ENCODE measurements at places on chromosomes 6 and 20.

- no peak for DNase-seq
Measured at GRCh38 chr20:38032585-38033329, 499 bp downstream of the TTI1 start.

DNA sequence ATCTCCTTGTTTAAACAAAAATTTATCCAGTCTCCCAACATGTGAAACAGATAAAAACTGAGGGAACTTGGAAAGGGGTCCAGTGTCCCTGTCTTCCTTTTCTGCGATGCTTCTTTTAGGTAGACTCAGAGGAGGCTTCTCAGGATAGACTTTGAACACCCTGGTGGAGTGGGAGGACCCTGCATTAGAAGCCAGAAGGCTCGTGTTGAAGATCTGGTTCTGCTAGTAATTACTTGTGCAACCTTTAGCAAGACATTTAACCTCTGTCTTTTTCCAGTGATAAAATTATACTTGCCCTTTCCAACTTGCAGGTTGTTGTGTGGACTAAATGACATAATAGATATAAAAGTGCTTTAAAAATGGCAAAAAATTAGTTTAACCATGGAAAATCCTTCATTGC lies 67.1 kb upstream of the PREP start:
- DNase-seq, result peak; percentile 61

GRCh38 chr20:17827079-17827478 lies 127.3 kb downstream of the BANF2 start:
- DNase-seq, result no peak

- DNase-seq, result no peak
Measured at GRCh38 chr6:113221850-113222249, 635.3 kb upstream of the MARCKS start.

GRCh38 chr20:6200092-6200491 lies 77.3 kb upstream of the FERMT1 start:
- no peak for DNase-seq

- no peak for DNase-seq
Measured at GRCh38 chr20:8578161-8578865, 446.2 kb downstream of the PLCB1 start.

GRCh38 chr6:160327981-160328380 lies 20.2 kb upstream of the SLC22A3 start:
- no peak for DNase-seq

GRCh38 chr6:124400261-124400999 lies 561.8 kb upstream of the RNF217 start:
- DNase-seq, result no peak

GRCh38 chr6:106886922-106887797 lies 87.4 kb downstream of the CD24 start:
- DNase-seq, result peak; percentile 35

GRCh38 chr20:39070484-39071231 lies 108.5 kb downstream of the DHX35 start:
- DNase-seq, result no peak

DNA sequence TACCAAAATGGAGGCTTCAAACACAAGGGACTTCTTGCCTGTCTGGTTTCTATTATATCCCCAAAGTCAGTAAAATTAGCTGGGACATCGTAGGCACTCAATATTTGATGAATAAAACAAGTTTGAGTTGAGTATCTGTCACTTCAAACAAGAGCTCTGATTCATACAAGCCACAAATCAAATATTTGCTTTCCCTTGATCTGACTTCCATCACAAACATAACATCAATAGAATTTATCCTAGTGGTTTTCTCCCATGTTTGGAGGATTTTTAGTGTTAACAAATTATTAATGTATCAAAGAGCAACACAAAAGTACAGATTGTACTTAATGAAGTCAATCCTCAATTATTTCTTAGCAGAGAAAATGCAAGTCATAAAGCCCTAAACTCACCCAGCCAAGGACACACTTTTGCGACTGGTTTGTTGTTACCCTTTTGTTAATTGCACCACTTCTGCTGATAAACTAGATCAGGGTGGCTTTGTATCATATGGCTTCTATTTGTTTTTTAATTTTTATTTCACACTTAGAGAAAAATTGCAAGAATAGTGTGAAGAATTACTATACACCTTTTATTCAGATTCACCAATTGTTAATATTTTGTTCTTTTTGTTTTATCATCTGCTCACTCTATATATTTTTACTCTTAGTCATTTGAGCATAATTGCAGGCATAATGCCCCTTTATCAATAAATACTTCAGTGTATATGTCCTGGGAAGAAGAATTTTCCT lies 117.4 kb upstream of the PRDM1 start:
- no peak for DNase-seq

- DNase-seq, result peak; percentile 75
Measured at GRCh38 chr20:45016089-45016671, 49.9 kb downstream of the STK4 start.

DNA sequence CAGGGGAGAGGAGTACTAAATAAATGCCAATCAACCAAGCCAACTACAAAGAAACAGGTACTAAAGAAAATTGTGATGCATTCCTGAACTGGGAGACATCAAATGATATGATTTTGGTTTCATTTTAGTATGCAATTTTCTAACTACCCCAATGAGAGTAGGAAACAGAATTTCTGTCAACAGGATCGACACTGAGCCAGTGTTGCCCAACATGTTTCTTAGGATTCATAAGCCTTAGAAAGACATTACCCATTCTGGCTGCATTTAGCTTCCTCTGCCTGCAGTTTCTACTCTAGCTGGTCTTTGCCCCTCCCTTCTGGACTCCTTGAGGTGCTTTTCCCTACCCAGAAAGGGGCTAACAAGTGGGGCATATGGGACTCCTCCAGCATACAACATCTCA lies 49.8 kb downstream of the KCTD20 start:
- no peak for DNase-seq

- no peak for DNase-seq
Measured at GRCh38 chr6:90758741-90759140, 171.9 kb upstream of the MAP3K7 start.

GRCh38 chr6:111776236-111777221 lies 96.7 kb downstream of the FYN start:
- no peak for DNase-seq

DNA sequence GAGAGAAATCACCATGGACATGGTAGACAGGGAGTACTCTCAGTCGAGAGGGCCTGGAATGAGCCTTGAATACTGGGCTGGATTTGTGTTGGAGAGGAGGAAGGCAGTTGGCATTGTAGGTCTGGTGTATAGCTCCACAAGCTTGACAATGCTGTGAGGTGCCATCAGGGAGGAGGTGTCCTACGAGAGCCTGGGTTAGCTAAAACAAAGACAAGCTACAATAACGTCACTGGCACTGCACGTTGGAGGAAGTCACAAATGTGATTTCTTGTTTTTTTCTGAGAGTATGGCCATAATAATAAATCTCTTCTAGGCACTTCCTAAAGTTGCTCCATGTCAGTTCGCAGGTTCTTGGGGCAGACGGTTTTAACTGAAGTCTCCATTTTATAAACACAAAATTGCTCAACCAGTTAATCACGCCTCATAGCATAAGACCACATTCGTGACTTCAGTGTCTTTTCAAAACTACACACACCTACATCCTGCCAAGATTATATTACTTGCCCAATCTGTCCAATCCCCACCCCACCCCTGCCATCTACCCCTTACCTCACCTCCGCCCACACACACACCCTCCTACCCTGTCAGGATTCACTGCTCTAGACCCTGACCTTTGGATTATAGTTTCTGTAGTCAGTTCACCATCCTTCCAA lies 4.4 kb upstream of the HLA-DMB start:
- DNase-seq, result no peak

- no peak for DNase-seq
Measured at GRCh38 chr6:26133730-26134129, 46.5 kb downstream of the HFE start.

GRCh38 chr20:36400909-36401735 lies 95.0 kb downstream of the DLGAP4 start:
- DNase-seq, result no peak

- no peak for DNase-seq
Measured at GRCh38 chr6:18293076-18293904, 29.0 kb upstream of the DEK start.

- DNase-seq, result no peak
Measured at GRCh38 chr20:20391766-20392165, 23.9 kb downstream of the INSM1 start.

- DNase-seq, result no peak
Measured at GRCh38 chr20:32019563-32020463, 9.6 kb downstream of the CCM2L start.

GRCh38 chr20:6700563-6701329 lies 66.7 kb upstream of the BMP2 start:
- DNase-seq, result no peak

DNA sequence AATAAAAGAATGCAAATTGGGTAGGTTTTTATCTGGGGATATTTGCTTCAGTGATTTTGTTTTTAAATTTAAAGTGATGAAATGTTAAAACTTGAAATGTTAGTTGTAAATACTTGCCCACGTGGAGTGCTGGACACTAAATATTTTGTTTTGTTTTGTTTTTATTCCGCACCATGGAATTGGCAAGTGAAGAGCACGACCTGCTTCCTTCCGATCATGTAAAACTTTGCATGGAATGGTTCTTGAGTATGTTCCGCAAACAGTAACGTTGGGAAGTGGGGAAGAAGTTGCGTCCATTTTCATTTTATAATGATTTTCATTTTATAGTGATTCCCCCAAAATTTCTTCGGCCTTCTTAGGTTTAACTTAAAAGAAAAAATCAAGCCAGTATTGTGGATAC lies 765 bp downstream of the IRAK1BP1 start:
- no peak for DNase-seq

DNA sequence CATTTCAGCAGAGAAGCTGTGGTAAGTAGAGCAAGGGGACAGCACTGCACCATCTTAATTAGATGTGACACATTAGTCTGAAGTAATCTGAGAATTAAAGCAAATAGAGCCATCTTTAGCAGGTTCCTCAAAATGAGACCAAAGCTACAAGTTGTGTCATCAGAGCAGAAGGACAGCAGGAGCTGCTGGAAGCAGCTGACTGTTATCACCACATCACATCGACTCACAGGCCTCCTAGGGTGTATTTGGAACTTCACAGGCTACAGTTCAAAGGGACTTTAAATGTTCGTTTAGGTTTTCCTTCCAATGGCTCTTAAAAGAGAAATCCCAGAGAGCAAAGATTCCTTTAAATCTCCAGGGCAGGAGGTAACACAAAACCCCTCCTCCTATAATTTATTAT lies 69.5 kb downstream of the LCA5 start:
- peak; percentile 28 for DNase-seq

GRCh38 chr6:25535632-25536225 lies 116.3 kb upstream of the SCGN start:
- no peak for DNase-seq

DNA sequence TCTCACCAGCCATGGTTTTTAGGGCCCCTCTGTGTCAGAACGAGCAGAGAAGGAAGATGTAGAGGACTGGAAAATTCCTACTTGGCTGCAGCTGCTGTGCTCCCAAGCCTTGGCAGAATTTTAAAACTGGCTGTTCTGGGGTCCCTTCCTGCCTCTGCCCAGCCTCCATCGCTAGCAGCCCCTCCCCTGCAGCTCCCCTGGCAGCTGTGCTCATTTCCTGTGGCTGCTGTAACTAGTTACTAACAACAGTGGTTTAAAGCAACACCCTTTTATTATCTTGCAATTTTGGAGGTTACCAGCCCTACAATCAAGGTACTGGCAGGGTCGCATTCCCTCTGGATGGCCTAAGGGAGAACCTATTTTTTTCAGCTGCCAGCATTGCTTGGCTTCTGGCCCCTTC lies 3.7 kb upstream of the CST11 start:
- no peak for DNase-seq

DNA sequence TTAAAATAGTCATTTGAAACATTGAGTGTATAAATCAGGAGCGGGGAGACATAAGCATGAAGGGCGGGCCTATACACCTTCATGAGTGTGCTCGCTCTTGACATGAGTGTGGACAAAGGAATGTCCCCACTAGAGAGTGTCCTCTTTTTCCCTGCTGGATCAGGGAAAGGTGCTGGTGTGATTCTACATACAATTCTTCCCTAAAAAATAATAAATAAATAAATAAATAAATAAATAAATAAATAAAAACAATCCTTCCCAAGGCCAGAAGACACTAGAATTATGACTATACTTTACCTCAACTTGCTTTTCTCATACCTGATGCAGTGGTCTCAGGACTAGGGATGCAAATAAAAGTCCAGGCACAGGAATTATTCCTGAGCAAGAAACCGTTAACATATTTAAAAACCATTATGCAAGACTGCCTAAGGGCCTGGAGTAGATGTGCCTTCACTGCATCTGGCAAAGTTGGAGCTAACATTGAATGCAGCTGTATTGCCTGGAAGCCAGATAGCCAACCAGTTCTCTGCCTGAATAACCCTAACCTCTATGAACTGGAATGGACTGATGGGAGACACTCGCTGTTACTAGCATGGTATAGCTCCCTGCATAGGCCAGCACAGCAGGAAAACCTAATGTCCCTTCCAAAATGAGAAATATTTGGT lies 37.5 kb upstream of the MICB start:
- DNase-seq, result no peak

GRCh38 chr20:33811776-33812151 lies 616 bp downstream of the CHMP4B start:
- no peak for DNase-seq

DNA sequence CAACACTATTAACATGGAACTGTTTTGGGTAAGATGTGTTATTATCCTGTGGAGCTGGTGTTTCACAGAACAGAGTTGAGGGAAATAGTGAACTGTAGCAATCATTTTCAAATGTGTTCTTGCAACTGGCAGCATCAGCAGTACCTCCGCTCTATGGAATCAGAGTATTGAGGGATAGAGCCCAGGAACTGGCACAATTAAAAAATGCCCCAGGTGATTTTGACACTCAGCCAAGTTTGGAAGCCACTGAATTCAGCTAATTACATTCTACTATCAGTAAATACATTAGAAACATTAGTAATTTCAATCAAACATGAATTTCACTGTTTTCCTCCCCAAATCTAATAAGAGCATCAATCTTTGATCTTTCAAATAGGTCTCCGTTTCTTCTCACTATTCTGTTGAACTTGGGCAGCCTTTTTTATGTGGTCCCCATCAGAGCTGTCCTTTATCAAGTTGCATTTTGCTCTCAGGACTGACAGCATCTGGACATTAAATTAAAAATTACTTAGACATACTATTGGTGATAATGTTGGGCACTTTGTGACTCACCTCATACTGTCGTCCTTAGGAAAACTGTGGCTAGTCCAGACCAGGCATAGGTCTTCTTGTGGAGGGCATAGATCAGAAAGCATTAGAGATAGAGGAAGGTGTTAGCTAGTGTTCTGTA lies 251.5 kb downstream of the DHX35 start:
- DNase-seq, result no peak

DNA sequence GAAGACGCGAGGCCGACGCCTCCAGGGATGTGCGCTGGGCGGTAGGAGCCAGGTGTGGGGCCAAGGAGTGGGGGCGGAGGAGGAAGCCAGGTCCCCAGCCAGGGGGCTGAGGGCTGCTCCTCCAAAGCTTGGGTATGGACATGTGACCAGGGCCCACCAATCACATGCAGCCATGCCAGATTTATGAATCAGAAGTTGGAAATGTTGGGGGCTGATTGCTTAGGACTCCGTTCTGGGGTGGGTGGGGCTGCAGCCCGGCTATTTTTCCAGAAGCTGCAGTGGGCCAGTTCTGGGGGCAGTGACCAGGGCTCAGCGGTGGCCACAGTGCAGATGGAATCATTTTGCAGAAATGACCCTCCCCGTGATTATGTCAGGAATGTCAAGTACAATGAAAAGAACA lies 96.0 kb downstream of the CEBPB start:
- no peak for DNase-seq
